ENCODE measurements at places on chromosomes 3 and 15.
A peak's percentile ranks its signal among the peaks of the same experiment; 100 is the strongest.

DNA sequence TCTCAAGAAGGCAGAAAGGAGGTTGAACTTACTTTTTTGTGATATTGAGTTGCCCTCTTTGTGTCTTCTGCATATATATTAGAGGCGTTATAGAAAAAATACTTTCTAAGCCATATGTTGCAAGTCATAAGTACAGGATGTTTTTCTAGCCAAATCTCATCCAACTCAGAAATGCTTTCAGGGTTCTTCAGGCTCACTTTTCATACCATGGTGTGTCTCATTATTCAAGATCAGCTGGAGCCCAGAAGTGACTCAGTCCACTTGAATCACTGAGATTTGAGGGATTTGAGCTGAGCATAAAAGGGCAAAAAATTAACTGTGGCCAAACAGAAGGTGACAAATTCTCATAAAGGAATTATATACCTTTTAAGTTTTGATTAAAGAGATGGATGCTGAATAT lies 157.3 kb downstream of the WNT5A start:
- no peaks in the 10 kb centered on the region for H3K4me1 ChIP-seq
- no peak for DNase-seq
- H3K4me3 ChIP-seq = no peak overlapping the region

- H3K4me3 ChIP-seq = no peak overlapping the region
- no peaks in the 10 kb centered on the region for H3K36me3 ChIP-seq
- DNase-seq = no peak
- H3K27me3 ChIP-seq = no peaks in the 10 kb centered on the region
- H3K27ac ChIP-seq = 0 out of 2 replicates have a peak overlapping the region, but pooled peaks have one; percentile 63
- H3K4me1 ChIP-seq = peaks cover 10% of the 10 kb centered on the region
These were observed 31.3 kb downstream of the TRAK1 start for GRCh38 chr3:42122261-42123011.

DNA sequence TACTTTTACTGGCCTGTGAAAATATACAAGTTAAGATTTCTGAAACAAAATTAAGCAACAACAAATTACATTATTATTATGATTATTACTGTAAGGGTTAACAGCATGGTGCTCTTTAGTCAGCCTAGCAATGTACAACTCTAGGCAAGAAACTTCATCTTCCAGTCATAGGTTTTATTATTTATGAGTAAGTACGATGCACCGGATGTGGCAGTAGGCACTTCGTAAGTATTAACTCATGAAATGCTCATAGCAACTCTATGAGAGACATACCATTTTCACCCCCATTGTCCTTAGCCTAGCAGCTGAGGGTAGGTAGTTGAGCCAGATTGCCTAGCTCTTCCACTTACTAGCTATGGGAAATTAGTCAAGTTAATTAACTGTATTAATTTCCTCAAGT lies 68.0 kb upstream of the PTPRG start:
- no peak overlapping the region for H3K27ac ChIP-seq
- no peaks in the 10 kb centered on the region for H3K27me3 ChIP-seq
- H3K4me3 ChIP-seq = no peak overlapping the region
- DNase-seq = no peak
- no peaks in the 10 kb centered on the region for H3K4me1 ChIP-seq
- H3K36me3 ChIP-seq = no peaks in the 10 kb centered on the region

GRCh38 chr15:69034352-69034751 lies 19.9 kb downstream of the NOX5 start:
- H3K4me1 ChIP-seq = no peaks in the 10 kb centered on the region
- no peak overlapping the region for H3K27ac ChIP-seq
- no peaks in the 10 kb centered on the region for H3K36me3 ChIP-seq
- DNase-seq = no peak

- DNase-seq = no peak
- no peaks in the 10 kb centered on the region for H3K36me3 ChIP-seq
- H3K27ac ChIP-seq = peak overlapping the region; percentile 88
These were observed 25.5 kb downstream of the RARB start for GRCh38 chr3:25453619-25454004.

DNA sequence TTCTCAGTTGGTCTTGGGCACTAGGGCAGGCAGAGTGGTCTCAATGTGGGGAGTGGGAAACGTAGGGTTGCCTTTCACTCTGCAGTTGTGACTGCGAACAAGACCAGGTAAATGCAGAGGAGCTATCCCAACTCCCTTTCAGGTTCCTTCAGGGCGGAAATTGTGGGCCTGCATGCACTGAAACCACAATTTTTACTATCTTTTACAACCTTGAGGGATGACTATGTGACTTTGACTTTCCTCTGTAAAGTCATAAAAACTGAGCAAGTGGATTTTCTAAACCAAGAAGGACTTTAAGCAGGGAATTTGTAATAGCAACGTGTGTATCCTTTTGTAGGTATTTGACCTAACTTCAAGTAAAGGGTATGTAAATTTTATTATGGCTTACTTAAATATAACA lies 171.4 kb upstream of the CADPS start:
- H3K27ac ChIP-seq = no peak overlapping the region
- no peak for DNase-seq
- H3K36me3 ChIP-seq = no peaks in the 10 kb centered on the region
- no peak overlapping the region for H3K4me3 ChIP-seq

DNA sequence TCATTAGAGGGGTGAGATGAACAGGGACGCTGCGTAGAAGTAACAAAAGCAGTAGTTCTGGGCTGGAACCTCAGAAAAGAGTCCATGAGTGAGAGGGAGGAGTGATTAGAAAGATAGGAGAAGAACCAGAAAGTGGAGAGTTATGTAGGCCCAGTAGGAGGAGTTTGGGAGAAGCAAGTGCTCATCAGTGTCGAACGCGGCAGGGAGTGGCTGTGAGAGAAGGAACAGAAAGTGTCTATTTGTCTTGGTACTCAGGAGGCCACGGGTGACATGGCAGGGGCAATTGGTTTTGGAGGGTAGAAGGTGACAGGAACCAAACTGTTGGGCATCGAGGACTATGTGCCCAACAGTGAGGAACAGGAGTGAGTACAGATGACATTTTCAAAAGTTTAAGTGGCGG lies 1.3 kb upstream of the INSYN1 start:
- H3K27me3 ChIP-seq = peaks cover 17% of the 10 kb centered on the region
- H3K4me1 ChIP-seq = peaks cover 23% of the 10 kb centered on the region
- DNase-seq = no peak
- H3K27ac ChIP-seq = no peak overlapping the region
- no peaks in the 10 kb centered on the region for H3K36me3 ChIP-seq

GRCh38 chr3:111862974-111863373 lies 3.9 kb downstream of the PHLDB2 start:
- H3K36me3 ChIP-seq = no peaks in the 10 kb centered on the region
- peaks cover 25% of the 10 kb centered on the region for H3K27me3 ChIP-seq
- H3K4me3 ChIP-seq = no peak overlapping the region
- no peak overlapping the region for H3K27ac ChIP-seq

- peaks cover 22% of the 10 kb centered on the region for H3K4me1 ChIP-seq
- no peaks in the 10 kb centered on the region for H3K36me3 ChIP-seq
- no peak overlapping the region for H3K4me3 ChIP-seq
- peak; percentile 63 for DNase-seq
- H3K27me3 ChIP-seq = no peaks in the 10 kb centered on the region
These were observed 26.7 kb upstream of the LRTM1 start for GRCh38 chr3:54954521-54954920.

- peak; percentile 34 for DNase-seq
- peaks cover 20% of the 10 kb centered on the region for H3K4me1 ChIP-seq
- H3K27me3 ChIP-seq = no peaks in the 10 kb centered on the region
- H3K36me3 ChIP-seq = no peaks in the 10 kb centered on the region
- peak overlapping the region; percentile 87 for H3K27ac ChIP-seq
These were observed 631 bp upstream of the CNBP start for GRCh38 chr3:129184396-129184657.

DNA sequence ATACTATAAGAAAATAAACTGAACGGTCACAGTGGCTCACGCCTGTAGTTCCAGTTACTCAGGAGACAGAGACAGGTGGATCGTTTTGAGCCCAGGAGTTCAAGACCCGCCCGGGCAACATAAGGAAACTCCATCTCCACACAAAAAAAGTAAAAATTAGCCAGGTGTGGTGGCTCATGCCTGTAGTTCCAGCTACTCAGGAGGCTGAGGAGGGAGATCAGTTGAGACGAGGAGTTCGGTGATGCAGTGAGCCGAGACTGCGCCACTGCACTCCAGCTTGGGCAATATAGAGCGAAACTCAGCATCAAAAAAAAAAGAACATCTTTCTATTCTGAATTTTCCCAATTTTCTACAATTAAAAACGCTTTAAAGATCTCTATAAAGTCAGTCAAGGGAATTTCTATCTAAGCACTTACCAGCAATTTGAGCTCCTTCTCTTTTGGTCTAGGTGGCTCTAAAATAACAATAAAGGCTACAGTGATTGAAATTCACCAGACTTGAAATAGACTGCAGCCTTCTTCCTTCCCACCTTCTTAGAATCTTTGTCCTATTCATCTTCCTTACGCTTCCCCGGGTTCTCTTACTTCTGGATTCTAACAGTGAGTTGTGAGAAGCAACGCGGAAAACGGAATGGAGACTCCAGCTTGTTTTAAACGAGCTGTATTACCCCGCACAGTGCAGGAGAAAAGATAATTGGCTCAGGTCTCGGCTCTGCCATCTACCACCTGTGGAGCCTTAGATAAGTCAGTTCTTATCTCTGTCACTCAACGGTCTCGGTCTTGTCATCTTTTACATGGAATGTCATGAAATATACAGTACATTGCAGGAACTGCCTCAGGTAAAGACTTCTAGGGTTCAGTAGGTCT lies 812 bp upstream of the SEC62 start:
- peak overlapping the region; percentile 91 for H3K4me3 ChIP-seq
- no peaks in the 10 kb centered on the region for H3K27me3 ChIP-seq
- no peaks in the 10 kb centered on the region for H3K36me3 ChIP-seq
- peak; percentile 41 for DNase-seq

DNA sequence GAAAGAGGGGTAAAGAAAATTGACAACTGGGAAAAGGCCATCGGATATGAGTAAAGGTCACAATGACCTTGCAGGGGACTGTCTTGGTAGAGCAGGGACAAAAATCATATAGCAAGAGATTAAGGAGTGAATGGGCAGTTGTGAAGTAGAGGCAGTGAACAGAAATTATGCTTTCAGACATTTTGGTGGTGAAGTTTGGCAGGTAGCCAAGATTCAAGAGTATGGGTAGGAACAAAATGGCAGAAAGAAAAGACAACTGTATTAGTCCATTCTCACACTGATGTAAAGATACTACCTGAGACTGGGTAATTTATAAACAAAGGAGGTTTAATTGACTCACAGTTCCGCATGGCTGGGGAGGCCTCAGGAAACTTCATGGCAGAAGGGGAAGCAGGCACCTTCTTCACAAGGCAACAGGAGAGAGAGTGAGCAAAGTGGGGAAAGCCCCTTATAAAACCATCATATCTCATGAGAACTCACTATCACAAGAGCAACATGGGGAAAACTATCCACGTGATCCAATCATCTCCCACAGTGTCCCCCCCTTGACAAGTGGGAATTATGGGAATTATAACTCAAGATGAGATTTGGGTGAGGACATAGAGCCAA lies 84.0 kb downstream of the CGNL1 start:
- H3K4me3 ChIP-seq = no peak overlapping the region
- no peak for DNase-seq
- H3K27me3 ChIP-seq = no peaks in the 10 kb centered on the region
- 0 out of 2 replicates have a peak overlapping the region, but pooled peaks have one; percentile 26 for H3K27ac ChIP-seq

DNA sequence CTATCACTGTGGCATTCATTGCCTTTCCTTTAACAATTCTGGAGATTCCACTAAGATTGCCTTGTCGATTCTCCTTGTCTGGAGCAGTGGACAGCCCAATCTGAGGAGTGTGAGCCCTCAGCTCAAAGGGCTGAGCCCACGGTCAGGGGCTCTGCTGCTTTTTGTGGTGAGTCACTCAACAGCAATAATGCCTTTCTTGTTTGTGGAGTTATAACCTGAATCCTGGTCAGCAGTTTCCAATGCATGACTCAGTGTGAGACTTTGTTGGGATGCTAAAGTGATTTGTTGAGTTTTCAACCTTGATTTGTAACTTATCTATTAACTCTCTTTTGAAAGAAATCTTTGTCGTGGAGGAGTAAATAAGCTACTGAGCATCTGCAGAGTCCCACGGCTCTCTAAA lies 183.5 kb downstream of the TJP1 start:
- H3K36me3 ChIP-seq = no peaks in the 10 kb centered on the region
- no peak for DNase-seq
- no peak overlapping the region for H3K4me3 ChIP-seq
- no peak overlapping the region for H3K27ac ChIP-seq
- no peaks in the 10 kb centered on the region for H3K4me1 ChIP-seq

- DNase-seq = no peak
- no peak overlapping the region for H3K4me3 ChIP-seq
- H3K4me1 ChIP-seq = no peaks in the 10 kb centered on the region
- H3K27ac ChIP-seq = no peak overlapping the region
- no peaks in the 10 kb centered on the region for H3K36me3 ChIP-seq
These were observed 57.0 kb downstream of the ISG20 start for GRCh38 chr15:88695691-88696251.

DNA sequence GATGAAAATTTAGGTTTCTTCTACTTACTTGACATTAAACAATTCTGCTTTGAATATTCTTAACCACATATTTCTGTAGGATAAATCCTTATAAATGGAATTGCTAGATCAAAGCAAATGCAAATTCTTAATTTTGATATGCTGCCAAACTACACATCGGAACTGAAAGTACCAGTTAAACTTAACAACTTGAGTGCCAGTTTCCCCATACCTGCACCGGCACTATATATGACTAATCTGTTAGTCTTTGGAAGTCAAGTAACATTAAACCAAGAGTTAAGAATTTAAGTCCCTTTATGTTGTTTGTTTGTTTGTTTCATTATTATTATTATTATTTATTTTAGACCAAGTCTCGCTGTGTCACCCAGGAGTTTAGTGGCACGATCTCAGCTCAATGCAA lies 103.9 kb upstream of the AKAP13 start:
- no peaks in the 10 kb centered on the region for H3K4me1 ChIP-seq
- H3K27ac ChIP-seq = no peak overlapping the region
- H3K36me3 ChIP-seq = no peaks in the 10 kb centered on the region
- no peak for DNase-seq
- no peak overlapping the region for H3K4me3 ChIP-seq

DNA sequence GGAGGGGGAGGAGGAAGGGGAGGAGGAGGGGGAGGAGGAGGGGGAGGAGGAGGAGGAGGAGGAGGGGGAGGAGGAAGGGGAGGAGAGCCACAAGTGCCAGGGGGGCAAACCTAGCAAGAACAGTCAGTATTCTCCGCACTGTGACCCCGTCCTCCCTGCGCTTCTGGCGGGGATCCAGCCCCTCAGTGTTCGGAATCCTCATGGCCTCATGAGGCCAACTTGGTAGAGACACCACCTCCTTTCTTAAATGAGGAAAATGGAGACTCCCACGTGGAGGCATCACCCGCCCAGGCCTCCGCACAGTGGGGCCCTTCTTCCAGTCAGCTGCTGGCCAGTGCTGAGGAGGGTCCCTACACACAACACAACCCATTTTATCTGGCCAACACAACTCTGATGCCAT lies 163.4 kb downstream of the XXYLT1 start:
- no peaks in the 10 kb centered on the region for H3K36me3 ChIP-seq
- no peak overlapping the region for H3K27ac ChIP-seq
- H3K4me1 ChIP-seq = peaks cover 8% of the 10 kb centered on the region
- DNase-seq = no peak
- no peak overlapping the region for H3K4me3 ChIP-seq

DNA sequence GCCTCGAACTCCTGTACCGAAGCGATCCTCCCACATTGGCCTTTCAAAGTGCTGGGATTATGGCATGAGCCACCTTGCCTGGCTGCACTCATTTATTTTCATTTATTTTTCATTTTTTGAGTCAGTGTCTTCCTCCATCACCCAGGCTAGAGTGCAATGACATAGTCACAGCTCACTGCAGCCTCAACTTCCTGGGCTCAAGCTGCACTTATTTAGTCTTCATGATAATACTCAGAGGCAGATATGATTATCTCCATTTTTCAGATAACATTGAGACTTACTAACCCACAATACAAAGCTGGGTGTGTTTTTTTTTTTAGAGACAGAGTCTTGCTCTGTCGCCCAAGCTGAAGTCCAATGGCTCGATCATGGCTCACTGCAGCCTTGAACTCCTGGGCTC lies 10.0 kb downstream of the PRKCI start:
- peaks cover 14% of the 10 kb centered on the region for H3K36me3 ChIP-seq
- peak overlapping the region; percentile 57 for H3K27ac ChIP-seq
- DNase-seq = no peak
- no peaks in the 10 kb centered on the region for H3K27me3 ChIP-seq

All from GM23338 (cell line).